Activated gamma-delta T cell treated with anti-CD3 and anti-CD28 coated beads, Interleukin-2, amount 50 U/mL, for 16 hours (primary cell): ENCODE measurements at places on chromosomes 4 and X.

DNA sequence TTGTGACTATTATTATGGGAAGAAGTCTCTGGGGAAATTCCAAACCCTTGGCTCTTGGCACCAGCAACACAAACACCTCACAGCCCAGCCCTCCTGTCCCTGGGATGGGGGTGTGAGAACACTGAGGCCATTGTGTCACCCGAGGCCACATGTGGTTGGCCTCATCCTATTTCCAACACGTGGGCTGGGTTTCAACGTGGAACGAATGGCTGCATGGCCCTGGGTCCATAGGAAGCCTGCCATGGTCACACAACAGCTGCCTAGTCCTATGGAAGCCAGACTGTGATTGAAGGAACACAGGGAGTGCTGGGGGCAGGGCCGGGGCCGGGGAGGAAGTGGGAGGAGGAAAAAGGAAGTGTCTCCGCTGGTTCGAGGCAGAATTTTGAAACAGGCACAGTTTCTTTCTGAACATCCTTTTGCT lies 10.0 kb downstream of the CLCN4 start:
- no peak for DNase-seq

- DNase-seq, result no peak
Observed at GRCh38 chr4:168882650-168883233, 127.3 kb downstream of the CBR4 start.

DNA sequence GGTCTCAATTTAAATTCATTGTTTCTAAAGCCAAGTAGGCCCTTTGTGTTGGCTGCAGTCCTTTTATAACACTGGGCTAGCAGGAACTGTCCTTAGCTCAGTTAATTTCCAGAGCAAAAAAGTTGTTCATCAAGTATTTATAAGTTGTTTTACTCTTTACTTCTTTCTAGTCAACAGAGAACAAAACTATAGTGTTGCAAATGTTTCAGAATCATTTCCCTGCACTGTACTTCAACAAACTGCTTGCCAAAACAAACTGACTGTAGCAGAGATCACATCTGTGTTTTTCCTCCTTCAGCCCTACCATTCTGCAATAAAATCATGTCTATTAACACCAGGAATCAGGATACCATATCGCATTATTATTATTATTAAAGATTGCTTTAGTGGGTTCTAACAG lies 168.5 kb upstream of the SH3RF1 start:
- no peak for DNase-seq

DNA sequence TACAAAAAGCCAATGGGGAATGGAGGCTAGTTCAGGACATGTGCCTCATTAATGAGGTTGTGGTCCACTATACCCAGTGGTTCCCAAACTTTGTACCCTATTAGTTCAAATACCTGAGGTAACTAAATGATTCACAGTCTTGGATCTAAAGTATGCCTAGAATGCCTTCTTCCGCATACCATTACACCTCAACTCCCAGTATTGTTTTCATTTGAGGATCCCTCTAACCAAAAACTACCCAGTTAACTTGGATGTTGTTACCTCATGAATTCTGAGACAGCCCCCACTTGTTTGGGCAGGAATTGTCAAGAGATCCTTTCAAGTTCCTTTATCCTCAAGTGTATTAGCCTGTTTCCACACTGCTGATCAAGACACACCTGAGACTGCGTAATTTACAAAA lies 439.2 kb downstream of the PCDH10 start:
- DNase-seq, result no peak

DNA sequence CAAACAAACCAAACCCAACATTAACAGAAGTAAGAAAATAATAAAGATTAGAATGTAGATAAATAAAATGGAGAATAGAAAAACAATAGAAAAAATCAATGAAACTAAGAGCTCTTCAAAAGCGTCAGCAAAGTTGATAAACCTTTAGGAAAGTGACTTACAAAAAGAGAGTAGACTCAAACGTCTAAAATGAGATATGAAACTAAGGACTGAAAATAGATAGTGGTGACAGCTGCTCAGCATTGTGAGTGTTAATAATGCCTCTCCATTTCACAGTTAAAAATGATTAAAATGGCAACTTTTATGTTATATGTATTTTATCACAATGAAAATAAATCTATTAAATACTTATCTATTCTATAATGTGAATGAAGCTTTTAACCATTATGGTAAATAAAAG lies 125.7 kb upstream of the CPXCR1 start:
- no peak for DNase-seq

- no peak for DNase-seq
Observed at GRCh38 chr4:112153211-112153791, 8.0 kb downstream of the FAM241A start.

GRCh38 chr4:40316782-40317635 lies 18.1 kb upstream of the CHRNA9 start:
- peak; percentile 37 for DNase-seq

GRCh38 chr4:38151873-38152272 lies 191.7 kb downstream of the PTTG2 start:
- no peak for DNase-seq

DNA sequence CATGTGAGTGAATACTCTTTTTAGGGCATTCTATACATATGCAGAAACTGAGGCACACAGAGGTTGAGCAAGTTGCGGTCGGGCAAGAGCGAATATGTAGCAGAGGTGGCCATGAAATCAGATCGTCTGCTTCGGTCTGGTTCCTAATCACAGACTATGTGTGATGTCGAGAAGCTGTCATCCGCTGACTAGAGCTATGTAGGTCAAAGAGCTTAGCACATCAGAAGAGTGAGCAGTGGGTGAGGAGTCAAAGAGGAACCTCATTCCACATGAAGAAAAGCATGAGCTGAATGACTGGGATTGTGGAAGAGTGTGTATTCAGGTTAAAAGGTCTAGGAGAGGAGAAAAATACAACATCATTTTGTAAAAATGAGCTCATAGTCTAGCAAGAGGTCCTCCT lies 19.0 kb downstream of the GAB3 start:
- no peak for DNase-seq

DNA sequence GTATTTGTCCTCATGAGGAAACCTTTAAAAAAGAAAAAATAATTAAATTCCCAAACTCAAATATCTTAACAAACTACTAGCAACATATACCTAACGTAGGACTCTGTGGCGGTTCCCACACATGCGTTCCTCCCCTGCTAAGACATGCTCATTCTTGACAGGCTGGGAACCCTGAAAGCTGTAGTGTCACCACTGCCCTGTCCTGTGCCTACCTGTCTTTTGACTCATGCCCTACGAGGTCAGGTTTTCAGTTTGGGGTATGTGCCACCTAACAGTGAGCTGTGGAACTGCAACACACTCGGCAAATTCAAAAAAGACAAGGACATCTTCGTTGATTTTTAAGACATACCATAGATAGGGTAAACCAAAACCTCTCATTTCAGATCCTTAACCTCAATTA lies 17.8 kb downstream of the IDS start:
- DNase-seq, result no peak

DNA sequence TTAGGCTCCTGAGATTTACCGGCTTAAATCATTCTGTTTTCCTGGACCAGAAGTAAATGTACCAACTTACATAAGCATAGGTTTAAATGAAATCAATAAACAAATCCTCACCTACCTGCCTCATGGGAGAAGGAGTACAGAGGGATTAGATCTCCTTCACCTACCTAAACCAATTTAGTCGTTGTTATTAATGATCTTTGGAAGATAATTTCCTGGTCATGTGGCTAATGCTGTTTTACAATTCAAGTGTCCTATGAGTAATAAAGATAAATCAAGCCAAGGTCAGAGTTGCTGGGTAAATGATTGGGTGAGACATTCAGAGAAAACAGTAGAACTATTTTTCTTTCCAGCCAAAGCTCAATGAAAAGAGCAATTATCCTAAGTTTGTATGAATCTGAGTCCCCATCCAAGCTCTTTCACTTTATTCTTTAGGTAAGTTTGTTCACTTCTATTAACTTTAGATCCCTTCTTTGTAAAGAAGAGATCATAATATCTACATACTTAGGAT lies 423.0 kb upstream of the FAM241A start:
- DNase-seq, result no peak
